Activated T-cell treated with anti-CD3 and anti-CD28 coated beads, Interleukin-2, amount 50 U/mL, for 72 hours (primary cell): ENCODE measurements at places on chromosomes 12 and 14.

DNA sequence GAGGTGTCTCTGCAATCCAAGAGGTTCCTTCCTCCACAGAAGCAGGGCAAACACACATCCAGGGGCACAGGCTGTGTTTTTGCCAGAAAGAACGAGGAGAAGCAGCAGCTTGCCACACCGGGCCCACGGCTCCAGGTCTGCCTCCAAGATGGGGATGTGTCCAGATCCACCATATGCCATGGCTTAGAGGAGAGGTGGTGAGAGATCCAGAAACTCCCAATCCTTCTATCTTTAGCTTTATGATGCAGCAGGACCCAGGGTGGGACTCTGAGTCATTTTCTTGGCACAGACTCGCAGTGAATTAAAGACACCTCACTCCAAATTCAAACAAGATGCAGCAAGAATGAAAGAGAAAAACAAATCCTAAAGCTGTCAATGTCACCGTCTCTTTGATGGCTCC lies 481.4 kb upstream of the TMEM132C start:
- DNase-seq, result no peak

GRCh38 chr14:60632257-60632656 lies 17.0 kb downstream of the SIX1 start:
- DNase-seq, result no peak

DNA sequence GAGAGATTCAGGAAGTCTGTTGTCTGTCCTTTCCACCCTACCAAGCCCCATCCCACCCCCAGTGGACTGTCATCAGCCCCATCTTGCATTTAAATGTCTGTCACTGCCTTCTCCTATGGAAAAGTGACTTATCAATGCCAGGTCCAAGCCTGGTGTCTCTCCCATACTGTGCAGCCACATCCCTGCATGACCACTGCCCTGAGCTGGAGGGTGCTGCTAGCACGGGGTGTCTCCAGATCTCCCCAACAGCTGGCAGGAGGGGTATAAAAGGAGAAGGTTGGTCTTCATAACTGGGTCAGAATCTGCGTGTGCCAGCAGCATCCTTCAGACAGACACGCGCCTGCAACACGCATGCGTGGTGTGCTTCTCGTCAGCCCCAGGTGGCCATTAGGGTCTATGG lies 154.4 kb upstream of the HIF1A start:
- no peak for DNase-seq

DNA sequence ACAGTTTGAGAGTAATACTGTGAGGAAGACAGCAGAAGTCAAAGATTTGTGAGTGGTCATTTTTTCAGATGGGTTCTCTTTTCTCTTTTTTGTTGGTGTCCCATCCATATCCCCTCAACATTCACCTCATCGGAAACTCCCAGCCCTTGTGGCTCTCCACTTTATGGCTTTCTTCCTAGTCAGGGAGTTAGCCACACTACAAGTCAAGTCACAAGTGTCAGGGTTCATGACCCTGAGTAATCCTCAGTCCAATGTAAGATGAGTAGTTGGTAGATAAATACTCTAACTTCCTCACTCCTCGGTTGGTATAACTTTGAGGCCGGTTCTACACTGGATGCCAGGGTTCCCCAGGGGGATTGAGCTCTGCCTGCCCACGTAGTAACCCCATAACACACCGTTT lies 41.4 kb downstream of the PTGER2 start:
- DNase-seq, result no peak

DNA sequence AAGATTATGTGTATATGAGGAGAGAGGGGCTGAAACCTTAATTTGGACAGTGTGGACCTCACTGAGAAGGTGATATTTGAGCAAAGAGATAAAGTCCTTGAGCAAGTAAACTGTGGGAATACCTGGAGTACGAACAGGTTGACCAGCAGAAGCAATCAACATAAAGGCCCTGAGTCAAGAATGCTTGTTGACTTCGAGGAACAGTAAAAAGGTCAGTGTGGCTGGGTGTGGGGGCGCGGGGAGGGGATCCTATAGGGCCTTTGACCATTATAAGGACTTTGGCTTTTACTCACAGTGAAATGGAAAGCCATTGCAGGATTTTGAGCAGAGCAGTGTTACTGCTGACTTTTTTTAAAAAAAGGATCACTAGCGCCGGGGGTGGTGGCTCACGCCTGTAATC lies 34.7 kb upstream of the PPM1H start:
- DNase-seq, result no peak

GRCh38 chr14:67539116-67539515 lies 6.0 kb downstream of the PLEKHH1 start:
- DNase-seq, result no peak

GRCh38 chr14:20781803-20782202 lies 735 bp downstream of the RNASE6 start:
- DNase-seq, result peak; percentile 1

- DNase-seq, result no peak
Observed at GRCh38 chr14:64763801-64764621, 59.8 kb downstream of the PLEKHG3 start.

GRCh38 chr14:101797856-101798255 lies 36.3 kb downstream of the PPP2R5C start:
- DNase-seq, result no peak
